CD4-positive, alpha-beta T cell treated with Interleukin-2 at 100 ng/mL for 4 hours (primary cell): ENCODE measurements at places on chromosomes 7 and 10.

GRCh38 chr7:95199779-95200558, 124.4 kb downstream of the PON1 start:
- DNase-seq: no peak

DNA sequence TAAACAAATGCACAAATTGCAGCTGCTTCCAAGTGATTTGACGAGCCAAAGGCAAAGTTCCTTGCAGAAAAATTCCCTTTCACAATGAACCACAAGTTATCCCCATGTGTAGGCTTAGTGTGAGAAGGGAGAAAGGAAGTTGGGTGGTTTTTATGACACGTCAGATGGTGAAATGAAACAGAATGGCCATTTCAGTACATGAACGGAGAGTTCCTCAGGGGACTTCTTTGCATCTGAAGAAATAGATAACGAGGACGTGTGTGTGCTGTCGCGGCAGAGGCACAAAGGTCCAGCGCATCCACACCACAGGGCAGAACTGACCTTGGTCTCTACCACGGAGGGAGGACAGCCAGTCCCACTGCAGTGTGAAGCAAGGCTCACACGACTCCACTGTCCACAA, 135.9 kb downstream of the PAXIP1 start:
- no peak for DNase-seq

GRCh38 chr7:130926001-130926691, 192.1 kb upstream of the KLF14 start:
- no peak for DNase-seq

- DNase-seq: no peak
Observed at GRCh38 chr10:8104005-8104404, 49.5 kb downstream of the GATA3 start.

DNA sequence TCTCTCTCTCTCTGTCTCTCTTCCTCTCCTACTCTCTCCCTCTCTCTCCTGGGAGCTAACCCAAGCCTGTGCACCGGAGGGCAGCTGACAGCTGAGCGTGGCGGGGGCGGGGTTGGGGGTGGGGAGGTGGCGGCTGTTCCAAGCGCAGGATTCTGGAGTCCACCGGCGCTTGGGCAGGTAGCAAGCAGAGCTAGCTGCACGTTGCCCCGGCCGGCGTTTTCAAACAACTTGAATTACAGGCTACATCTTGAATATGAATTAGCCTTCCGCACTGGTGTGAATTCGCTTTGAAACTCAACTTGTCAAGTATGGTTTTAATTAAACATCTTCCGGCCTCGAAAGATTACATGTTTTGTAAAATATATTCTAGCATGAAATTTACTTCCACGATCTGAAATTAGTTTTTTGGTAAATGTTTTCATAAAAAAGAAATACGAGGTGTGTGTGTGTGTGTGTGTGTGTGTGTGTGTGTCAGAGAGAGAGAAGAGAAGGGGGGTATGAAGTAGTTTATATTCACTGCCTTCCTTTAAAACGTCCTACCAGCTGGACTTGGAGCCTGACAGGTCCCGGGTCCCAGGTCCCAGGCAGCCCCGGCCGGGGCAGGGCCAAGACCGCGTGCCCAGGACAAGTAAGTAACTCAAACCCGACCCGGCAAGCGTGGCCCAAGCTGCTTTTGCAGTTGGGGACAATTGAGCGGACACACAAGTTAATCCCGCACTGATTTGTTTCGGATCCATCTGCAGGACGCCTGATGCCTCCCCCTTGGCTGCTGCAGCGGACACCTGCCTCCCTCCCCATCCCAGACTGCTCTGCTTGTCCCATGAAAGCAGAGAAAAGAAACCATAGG, 9.0 kb upstream of the DLX6 start:
- no peak for DNase-seq

GRCh38 chr7:36895192-36895591, 170.9 kb upstream of the AOAH start:
- DNase-seq: no peak
